ENCODE measurements at places on chromosomes 3 and 15.

GRCh38 chr3:187742351-187743171 lies 2.7 kb downstream of the BCL6 start:
- no peak for DNase-seq

DNA sequence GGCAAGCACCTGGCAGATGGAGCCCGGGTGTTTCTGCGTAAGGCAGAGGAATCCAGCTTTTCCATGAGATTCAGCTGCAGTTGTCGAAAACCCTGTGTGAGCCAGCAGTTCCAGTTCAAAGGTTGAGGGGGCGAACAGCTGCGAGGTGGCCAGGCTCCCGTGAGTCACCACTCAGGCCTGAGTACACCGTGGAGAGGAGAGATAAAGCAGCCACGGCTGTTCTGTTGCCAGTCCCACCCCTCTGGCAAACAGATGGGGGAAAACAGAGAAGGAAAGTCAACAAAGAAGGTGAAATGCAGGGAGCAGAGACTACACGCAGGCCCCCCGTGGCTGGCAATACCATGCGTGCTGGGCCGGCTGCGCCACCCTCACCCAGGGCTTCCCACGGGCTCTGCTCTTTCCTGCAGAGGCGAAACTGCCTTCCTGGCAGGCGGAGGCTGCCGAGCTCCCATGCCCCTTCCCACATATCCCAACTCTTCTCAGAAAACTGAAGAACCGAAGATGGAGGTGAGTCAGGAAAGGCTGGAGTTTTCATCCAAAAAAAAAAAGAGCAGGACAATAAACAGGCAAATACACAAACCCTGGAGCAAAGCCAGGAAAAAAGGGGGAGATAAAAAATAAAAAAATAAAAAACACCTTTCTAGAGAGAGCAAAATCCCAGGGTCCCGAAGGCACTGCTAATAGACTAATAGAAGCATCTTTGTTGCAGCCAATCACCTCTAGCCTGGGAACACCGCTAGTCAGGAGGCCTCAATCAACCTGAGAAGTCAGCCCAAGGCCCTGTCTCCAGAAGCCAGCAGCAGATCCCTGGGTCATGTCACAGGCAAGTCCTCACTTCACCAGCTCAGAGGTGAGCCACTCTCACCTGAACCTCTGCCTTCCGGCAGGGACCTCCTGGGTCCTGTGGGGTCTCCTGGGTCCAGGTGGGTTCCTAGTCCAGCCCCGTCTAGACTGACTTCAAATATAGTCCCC lies 37.7 kb downstream of the FAM174B start:
- no peak for DNase-seq

- DNase-seq: no peak
Measured at GRCh38 chr3:78368636-78369345, 1328.9 kb downstream of the ROBO2 start.

DNA sequence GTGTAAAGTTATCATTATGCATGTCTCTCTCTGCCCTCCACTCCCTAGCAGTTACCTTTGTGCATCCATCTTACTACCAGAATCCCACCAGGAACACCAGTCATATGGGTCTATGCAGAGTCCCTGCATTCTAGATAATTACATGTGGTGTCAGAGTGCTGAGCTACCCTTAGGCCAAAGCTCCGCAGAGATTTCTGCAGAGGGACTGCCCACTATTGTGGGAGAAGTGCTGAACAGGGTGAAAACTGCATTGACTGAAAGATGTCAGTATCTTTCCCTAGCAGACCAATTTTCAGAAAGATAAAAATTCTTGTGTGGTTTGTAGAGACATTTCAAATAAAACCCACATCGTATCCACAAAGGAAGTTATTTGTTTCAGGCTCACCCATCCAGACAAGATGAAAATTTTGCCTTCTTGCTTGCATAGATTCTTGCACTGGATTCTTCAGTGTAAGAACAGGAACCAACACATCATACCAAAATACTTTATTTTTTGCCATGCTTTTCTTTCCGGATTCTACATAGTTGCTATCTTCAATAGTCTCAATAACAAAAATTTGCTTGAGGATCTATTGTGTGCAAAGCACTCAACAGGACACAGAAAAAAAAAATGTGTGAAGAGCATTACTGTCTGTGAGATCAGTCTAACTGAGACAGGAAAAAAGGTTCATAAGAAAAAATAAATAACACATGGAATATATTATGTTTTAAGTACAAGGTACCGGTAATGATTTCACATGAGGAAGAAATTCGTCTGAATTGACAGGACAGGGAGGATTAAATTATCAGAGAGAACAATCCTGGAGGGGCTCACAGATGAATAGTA lies 32.0 kb upstream of the CCDC80 start:
- DNase-seq: no peak

GRCh38 chr3:132164469-132165092 lies 129.8 kb upstream of the CPNE4 start:
- no peak for DNase-seq

DNA sequence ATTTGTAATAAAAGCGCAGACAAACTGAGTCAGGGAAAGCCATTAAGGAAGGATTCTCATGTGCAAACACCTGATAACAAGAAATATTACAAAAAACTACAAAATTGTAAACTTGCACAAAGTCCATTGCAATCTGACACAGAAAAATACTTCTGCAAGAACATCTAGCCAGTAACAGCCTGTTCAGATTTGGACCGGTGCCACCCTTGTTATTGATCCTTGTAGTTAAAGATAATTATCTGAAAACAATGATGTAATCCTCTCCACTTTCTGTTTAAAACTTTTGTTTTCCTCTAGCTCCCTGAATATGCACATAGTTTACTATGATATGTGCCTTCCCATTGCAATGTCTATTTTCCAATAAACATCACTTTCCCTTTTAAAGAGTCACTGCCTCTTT lies 1090.2 kb downstream of the PLOD2 start:
- no peak for DNase-seq

GRCh38 chr3:179608931-179609720 lies 4.5 kb downstream of the NDUFB5 start:
- no peak for DNase-seq

DNA sequence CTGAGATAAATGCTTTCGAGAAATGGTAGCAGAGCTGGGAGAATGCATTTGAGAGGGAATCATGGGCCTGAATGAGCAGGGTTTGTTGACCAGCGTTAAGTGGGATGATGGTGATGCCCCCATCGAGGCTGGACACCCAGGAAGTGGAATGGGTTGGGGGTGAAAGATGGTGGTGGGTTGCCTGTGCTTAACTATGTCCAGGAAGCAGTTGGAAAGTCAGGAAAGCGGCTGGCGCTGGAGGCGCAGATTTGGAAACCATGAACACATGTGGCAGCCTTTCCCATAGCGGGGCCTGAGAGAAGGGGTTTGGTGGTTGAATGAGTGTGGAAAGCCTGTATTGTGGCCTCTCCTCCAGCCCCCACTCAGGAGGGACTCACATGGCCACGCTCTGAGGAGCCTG lies 80.7 kb downstream of the AAGAB start:
- DNase-seq: no peak

GRCh38 chr15:26197719-26198118 lies 334.6 kb upstream of the ATP10A start:
- no peak for DNase-seq

DNA sequence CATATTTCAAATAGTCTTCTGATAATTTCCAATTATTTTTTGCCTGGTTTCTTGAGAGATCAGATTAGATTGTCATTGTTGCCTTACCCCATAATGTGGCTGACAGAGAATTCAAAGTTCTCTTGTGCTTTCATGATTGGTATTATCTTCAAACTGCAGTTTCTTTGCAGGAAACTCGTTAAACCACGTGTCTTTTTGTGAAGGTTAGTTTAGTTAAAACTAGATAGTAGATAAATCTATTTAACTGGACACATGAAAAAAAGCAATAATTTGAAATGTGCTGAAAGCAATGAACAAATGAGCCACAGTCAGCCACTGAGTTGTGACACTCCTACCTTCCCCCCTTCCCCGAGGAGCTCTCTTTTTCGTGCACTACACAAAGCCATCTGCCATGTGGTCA lies 327.5 kb upstream of the UMPS start:
- DNase-seq: no peak

DNA sequence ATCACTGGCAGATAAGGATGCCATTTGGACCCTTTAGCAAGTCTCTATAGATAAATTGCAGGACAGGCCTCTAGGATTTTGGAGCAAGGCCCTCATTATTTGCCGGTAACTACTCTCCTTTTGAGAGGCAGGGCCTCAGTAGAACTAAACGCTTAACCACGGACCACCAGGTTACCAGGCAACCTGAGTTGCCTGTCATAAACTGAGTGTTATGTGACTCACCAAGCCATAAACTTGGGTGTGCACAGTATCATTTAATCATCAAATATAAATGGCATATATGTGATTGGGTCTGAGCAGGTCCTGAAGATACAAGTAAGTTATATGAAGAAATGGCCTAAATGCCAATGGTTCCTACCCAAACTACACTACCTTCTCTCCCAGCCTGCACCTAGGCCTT lies 93.2 kb downstream of the BCHE start:
- no peak for DNase-seq

DNA sequence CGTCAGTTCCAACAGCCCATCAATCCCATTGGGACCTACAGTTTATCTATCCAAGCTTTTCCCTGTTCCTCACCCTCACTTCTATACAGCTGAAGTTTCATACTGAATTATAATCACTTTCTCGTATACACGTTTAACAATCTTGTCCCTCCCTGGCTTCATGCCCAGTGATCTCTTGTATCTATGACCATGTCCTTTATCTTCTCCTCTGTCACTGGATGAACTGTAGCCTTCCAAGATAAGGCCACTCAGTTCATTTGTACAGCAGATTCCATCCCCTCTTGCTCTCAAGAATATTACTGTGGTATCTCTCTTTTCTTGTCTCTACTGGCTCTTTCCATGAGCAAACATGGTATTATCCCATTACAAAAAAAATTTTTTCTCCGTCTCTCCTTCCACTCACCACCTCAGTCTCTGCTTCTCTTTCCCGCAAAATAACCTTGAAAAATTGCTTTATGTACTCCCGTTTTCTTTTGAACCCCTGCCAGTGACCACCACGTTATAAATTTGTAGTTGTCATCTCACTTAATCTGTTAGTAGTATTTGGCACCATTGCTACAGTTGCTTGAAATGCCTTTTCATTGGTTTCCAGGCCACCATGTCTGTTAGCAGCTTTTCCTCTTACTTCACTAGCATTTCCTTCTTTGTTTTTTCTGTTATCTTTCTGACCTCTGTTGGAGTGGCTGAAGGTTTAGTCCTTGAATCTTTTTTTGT lies 9.4 kb downstream of the CTNNB1 start:
- no peak for DNase-seq

- DNase-seq: no peak
Measured at GRCh38 chr3:23324745-23325144, 121.6 kb downstream of the UBE2E2 start.

DNA sequence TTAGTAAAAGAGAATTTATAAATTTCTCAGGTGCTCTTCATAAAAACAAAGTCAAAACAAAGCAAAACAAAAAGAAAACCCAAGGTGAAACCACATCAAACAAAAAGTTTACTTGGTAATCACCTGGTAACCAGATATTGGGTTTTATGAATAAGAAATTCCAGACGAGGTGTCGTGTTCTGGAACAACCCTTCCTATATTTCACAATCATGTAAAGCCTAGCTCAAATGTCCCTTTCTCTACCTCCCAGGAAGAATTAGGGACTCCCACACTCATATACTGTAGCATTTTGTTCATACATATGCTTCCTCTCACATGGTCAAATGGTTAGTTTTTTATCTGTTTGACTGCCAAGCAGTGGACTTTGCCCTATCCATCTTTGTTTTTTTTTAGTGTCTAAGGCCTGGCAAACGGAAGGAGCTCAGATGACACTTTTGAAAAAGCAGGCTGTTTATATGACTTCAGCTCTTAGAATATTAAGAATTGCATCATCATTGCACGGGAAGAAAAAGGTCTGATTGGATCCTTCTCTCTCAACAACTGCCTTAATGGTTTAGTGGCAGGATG lies 326.7 kb upstream of the TBL1XR1 start:
- DNase-seq: no peak

DNA sequence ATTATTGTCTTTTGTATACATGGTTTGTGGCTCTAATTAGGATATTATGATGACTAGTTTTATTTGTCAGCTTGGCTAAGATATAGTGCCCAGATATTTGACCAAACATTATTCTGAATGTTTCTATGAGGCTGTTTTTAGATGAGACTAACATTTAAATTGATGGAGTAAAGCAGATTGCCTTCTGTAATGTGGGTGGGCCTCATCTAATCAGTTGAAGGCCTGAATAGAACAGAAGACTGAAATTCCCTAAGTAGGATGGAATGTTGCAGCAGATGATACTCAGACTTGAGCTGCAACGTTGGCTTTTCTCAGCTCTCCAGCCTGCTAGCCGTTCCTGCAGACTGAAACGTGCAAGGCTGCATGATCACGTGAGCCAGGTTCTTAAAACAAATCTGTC lies 546.5 kb downstream of the EDEM1 start:
- DNase-seq: no peak

DNA sequence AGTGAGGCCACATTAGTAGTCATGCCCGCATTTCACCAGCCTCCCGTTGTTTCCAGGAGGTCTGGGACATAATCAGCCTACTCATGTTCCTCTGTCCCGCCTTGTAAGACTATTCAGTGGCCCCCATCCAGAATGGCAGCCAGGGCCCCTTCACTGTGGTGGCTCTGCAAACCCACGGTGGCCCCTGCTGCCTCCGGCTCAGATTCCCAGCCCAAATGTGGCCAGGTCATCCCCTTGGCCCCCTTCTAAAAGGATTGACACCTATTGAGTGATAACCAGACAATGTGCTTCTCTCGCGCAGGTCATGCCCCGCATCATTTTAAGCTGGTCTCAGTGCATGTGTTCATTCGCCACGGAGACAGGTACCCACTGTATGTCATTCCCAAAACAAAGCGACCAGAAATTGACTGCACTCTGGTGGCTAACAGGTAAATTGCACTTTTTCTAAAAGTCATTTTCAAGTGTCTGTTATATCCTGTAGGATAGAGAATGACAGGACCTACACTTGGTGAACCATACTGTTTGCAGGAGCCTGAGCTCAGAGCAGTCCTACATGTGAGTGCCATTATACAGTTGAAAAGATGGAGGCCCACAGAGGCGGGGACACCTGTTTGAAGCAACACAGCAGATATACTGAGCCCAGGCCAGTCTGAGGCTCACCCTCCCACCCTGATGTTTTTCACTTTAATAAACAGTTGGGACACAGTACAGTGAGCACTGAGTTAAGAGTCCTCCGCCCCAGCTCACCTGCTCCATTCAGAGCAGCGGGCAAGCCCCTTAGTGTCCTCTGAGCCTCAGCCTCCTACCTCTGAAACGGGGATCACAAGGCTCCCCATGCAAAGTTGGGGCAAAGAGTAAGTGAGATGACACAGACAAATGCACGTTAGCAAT lies 47.7 kb downstream of the PXYLP1 start:
- DNase-seq: no peak

GRCh38 chr3:41202834-41203345 lies 3.6 kb downstream of the CTNNB1 start:
- no peak for DNase-seq

DNA sequence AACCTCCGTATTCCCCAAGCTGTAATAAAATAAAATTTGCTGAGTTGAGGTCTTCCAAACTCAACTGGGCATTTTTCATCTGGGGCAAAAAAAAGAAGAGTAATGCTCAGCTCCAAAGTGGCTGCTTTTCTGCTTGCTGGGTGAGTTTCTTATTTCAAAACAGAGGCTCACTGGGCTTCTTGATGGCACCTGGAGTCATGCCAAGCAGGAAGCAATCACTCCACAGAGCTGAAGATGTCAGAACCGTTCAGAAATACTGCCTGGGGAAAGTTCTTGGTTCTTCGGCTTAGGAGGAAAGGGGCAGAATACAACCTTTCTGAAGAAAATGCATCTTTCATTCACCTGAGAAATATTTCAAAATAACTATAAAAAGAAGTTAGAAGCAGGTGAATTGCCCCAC lies 4.1 kb downstream of the CCR9 start:
- DNase-seq: no peak

Data from activated gamma-delta T cell treated with Interleukin-2 at 50 U/mL for 16 hours (primary cell).